Activated CD8-positive, alpha-beta memory T cell treated with anti-CD3 and anti-CD28 coated beads, Interleukin-2, amount 50 U/mL, for 48 hours (primary cell): ENCODE measurements at places on chromosomes 6 and 20.

DNA sequence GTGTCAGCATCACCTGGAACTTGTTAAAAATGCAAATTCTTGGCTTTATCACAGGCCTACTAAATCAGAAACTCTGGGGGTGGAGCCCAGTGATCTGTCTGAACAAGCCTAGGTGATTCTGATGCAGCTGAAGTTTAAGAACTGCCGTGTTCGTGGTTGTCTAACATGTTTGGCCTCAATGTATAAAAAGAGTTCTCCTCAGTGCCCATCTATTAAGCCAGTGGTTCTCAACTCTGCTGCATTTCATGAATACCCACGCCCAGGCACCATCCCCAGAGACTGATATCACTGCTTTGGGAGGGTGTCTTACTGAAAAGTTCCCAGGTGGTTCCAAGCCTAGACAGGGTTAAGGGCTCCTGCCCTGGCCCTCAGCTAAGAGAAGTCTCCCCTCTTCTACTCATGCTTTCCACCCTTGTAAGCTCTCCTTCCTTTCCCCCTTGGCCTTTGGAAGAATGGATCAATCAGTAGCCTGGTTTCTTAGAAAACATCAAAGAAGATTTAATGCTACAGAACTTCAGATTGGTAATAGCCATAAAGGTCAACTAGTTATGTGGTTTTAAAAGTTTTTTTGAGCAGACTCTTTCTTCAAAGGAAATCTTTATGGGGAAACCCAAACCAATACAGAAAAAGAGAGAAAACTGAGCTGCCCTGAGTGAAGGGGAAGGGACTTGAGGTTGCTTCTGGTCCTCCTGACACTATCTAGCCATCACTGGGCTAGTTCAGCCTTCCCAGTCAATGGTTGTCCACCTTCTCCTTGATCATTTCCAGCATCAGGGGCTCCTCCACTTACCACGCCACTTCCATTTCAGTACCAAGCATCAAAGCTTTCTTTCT, 38.9 kb upstream of the TNFAIP3 start:
- DNase-seq: no peak

DNA sequence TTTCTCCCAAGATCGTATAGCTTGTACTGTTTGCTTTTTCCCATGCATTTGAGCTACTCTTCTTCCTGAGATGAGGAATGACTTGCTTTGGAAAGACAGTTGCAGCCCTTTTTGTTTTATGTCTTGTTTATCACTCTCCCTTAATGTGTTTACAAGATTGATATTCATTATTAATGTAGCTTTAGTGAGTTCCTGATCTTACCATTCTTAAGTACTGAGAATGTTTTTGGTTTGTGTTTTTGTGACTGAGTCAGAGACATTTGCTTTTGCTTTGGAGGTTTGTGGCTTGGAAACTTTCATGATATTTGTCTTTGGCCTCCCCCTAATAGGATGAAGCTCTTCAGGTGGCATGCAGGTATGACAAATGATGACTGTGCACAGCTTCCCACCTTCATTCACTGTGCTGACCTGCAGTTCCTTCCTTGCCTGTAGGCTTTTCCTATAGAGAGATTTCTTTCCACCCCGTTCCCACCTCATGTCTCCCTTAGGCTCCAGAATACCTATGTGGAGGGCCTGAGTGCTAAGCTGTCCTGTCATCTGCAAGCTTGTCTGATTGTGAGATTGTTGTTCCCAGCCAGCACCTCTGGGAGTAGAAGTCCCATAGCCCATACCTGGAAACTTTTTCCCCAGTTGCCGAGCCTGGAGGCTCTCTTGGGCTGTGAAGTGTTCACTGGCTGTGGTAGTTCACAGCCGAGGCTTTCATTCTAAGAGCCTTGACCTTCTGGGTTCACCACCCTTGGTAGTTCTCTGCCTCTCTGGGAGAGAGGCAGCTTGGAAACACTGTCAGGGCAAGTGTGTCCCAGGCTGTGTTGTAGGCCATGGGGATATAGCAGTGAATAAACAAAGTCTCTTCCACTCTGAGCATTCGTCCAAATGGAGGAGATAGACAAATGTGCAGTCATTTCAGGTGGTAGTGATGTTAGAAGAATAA, 27.1 kb downstream of the CDS2 start:
- no peak for DNase-seq

DNA sequence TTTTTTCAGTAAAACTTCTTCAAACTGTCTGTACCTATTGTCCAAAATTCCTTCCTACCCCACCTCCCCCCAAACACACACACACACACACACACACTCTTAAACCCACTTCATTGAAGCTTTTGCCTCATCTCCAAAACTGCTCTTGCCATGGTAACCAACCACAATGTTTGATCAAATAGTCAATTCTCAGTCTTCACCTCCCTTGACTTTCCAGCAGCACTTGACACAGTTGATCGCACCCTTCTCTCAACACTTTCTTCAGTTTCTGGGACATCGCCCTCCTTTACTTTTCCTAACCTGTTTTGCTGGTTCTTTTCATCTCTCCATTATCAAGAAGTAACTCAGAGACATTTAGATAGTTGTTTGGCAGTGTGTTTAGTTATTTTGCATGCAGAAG, 71.5 kb upstream of the COL21A1 start:
- DNase-seq: no peak

DNA sequence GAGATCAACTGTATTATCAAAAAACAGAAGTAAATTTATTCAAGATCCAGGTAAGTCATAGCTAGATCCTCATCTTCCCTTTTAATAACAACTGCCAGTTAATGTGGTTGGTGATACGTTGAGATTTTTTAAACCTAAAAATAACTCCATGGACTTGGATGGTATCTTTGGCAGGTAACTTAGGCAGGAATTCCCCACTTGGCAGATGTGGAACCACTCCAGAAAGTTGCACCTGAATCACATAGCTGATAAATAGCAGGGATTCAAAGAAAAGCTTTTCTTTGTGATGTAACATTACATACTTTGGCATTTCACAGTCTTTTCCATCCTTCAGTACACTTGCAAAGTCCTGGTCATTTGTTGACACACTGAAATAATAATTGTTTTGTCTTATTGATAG, 62.6 kb downstream of the PRPH2 start:
- no peak for DNase-seq

- no peak for DNase-seq
These were observed 24.6 kb downstream of the RAMACL start for GRCh38 chr6:166561771-166562359.

DNA sequence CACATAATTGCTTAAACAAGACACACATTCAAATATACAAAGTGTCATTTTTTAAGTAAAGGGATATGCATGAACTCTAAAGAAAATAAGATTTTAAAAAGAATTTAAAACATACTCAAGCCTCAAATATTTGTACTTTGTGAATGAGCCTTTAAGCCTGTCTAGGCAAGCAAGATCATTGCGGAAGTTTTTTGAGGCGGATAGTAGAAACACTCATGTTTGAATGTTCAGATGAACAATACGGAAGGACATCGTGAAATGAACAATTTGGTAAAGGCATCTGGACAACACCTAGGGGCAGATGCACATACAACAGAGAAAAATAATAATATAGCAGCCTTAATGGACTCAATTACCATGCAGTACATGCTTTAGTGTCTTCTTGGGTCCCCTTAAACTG, 928.9 kb downstream of the TFAP2A start:
- DNase-seq: no peak

DNA sequence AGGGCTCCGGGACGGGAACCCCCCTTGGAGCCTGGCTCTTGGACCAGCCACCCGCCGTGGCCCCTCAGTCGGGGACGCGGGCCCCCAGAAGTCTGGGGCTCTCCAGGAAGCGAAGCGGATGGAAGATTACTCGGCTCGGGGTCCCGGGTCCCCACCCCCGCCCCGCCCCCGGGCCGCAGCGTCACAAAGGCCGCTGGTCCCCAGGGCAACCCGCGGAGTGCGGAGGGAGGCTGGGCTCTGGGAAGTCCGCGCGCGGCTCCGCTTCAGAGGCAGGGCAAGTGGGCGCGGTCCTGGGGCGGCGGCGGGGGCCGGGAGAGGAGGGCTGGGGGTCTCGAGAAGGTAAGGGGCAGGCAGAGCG, at the start of gene FNDC11:
Gene FNDC11, plus strand, starts transcription at position 227 of the 358 bp plus-strand sequence. CDS start 1,505 bp downstream, outside the sequence.
- DNase-seq: peak; percentile 71

DNA sequence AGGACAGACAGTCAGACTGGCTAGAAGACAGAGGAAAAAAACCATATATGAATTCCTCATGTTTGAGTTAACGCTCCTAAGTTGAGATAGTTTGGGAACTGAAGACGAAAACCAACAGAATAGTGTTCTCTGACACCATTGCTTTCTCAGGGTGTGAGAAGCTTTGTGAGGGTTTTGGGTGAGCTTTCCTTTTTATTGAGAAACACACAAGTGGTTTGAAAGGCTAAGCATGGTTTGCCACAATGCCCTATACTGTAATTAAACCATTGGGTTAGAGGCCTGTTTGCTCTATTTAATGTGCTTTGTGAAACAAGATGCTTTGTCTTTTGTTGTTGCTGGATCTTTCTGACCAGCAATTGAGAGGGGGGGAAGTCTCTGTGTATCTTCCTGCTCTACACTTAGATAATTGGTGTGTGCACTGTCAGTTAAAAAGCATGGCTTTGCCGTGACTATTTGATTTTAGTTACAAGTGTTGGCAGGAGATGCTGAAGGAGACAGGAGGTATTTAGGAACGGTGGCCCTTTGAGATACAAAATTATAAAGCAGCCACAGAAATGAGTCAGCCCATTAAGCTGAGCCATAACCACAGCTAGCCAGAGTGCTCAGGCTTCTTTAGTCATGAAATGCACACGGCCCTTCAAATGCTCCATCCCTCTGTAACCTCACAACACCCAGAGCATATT, 273.0 kb upstream of the PREP start:
- no peak for DNase-seq

- DNase-seq: no peak
These were observed 145.5 kb upstream of the LAMP5 start for GRCh38 chr20:9368893-9369292.

- no peak for DNase-seq
These were observed 89.6 kb downstream of the FOXO3 start for GRCh38 chr6:108650325-108650724.

DNA sequence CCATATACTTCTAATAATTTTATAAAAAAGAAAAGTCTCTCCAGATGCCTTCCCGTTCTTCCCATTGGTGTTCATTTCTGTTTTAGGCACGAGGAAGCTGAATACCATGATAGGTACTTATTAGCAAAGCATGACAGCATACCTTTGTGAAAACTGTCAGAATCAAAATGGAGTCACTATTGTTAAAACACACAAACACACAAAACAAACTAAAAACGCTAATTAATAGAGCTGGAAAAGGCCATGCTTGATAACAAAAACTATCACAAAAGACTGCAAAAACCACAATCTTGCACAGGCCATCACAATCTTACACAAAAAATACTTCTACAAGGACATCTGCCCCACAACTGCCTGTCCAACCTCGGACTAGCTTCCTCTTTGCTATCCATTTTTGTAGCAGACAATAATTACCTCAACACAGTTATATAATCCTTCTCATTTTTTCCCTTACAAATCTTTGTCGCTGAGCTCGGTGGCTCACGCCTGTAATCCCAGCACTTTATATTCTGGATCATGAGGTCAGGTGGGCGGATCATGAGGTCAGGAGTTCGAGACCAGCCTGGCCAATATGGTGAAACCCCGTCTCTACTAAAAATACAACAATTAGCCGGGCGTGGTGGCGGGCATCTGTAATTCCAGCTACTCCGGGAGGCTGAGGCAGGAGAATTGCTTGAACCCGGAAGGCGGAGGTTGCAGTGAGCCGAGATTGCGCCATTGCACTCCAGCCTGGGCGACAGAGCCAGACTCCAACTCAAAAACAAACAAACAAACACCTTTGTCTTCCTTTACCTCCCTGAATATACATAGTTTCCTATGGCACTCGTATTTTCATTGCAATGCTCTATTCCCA, 3.2 kb upstream of the ABT1 start:
- DNase-seq: no peak

DNA sequence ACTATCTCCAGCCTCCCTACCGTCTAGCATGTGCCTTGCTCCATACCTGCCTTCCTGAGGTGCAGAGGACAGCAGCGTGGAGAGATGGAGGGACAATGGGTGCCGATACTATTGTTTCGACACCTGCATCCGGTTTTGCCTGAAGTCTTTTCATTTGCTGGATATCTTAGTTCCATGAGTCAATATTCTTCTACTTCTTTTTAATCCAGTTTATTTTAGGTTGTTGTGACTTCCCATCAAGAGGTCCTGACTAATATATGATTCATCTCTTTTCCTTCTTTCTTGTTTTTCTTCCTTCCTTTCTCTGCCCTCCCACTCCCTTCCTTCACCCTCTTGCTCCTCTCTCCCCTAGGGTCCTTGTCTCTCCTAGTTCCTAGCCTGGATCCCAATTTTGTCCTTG, 91.4 kb downstream of the CDH26 start:
- no peak for DNase-seq

DNA sequence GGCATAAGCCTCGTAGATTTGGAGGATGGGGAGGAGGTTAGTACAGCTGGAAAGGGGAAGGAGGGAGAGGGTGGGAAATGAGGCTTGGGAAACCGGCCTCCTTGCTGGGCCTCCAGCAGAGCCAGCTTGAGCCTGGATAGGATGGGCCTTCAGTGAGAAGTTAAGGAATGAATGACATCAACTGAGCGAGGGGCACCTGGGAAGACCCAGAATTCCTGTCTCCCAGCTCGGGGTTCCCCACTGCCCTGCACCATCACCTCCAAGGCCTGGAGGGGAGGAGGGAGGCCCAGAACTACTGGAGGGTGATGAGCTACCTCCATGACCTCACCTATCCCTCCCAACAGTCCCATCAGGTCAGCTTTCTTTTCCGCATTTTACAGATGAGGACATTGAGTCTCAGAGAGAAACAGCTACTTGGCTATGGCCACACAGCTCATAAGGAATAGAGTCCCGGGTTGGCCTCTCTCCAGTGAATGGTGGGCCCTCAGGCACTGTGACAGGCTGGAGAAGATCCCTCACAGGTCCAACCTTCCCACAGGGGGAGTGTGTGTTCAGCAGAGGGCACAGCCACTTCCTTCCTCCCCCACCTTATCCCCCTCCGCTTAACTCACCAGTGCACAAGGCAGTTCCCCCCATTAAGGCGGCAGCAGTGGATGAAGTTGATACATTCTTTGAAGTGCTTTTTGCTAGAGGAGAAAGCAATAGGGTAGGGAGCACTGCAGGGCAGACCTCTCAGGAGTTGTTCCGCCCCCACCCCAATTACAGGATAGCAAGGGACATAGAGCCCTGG, 6.8 kb downstream of the DUSP15 start:
- no peak for DNase-seq

DNA sequence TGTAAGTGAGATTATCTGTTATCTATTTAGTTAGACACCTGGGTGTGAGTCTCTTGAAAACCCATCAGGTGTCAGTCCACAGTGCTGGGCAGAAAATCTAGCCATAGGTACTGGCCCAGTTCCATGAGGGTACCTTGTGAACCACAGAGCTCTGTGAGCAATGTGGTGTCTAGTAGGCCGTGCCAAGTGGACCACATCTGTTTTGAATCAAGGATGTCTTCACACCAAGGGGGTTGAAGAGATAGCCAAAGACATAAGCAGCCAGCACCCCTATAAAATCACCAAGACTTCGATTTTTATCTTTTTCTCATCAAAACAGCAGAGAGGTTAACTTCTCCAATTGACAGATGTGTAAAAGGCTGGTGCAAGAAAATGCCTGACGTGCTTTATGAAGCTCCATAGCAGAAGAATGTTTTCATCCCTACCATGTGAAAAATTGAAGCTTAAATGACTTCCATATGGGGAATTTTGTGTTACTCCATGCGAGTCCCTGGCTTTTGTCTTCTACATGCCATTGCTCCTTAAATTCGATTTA, 368.7 kb downstream of the HAO1 start:
- DNase-seq: no peak

GRCh38 chr20:55544638-55545037, 460.7 kb downstream of the CBLN4 start:
- no peak for DNase-seq

- no peak for DNase-seq
These were observed 134.5 kb downstream of the EDN3 start for GRCh38 chr20:59434960-59435359.

GRCh38 chr6:132481189-132481588, 31.7 kb downstream of the STX7 start:
- DNase-seq: no peak
